ENCODE measurements at places on chromosomes 5 and 9.

DNA sequence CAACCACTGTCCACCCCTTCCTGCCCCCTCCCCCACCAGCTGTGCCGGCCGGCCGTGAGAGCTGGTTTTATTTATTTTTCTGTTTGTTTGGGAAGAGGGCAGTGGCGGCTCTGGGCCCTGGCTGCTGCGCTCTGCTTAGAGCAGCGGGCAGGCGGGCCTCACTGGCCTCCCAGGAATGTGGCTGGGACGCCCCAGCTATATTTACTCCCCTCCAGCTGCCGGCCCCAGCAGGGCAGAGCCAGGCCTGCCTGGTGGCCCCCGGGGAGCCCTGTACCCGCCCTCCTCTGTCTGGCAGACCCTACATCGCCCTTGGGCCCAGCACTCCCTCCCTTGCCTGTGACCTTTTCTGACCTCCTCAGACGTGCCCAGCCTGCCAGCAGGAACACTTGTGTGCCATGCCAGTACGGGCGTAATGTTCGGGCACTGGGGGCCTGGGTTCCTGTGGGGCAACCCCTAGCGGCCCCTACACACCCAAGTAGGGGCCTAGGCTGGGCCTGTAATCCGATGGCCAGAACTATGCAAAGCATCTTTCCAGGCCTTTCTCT, 7.7 kb downstream of the CXXC5 start:
- peak; percentile 57 for DNase-seq

DNA sequence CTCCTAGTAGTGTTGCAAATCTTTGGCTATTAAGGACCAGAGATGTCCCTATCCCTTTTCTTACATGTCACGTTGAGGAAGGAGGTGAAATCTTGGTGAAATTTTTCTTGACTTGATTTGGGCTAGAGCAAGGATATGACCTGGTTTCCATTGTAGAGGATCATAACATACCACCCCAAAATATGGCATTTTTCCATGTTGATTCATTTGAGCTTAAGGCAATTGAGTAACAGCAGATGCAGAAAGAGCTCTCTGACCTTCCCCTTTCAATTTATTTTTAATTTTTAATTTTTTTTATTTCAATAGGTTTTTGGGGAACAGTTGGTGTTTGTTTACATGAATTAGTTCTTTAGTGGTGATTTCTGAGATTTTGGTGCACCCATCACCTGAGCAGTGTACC, 61.2 kb upstream of the MAP1B start:
- DNase-seq, result no peak

GRCh38 chr5:149284501-149284900, 12.8 kb downstream of the AFAP1L1 start:
- no peak for DNase-seq

DNA sequence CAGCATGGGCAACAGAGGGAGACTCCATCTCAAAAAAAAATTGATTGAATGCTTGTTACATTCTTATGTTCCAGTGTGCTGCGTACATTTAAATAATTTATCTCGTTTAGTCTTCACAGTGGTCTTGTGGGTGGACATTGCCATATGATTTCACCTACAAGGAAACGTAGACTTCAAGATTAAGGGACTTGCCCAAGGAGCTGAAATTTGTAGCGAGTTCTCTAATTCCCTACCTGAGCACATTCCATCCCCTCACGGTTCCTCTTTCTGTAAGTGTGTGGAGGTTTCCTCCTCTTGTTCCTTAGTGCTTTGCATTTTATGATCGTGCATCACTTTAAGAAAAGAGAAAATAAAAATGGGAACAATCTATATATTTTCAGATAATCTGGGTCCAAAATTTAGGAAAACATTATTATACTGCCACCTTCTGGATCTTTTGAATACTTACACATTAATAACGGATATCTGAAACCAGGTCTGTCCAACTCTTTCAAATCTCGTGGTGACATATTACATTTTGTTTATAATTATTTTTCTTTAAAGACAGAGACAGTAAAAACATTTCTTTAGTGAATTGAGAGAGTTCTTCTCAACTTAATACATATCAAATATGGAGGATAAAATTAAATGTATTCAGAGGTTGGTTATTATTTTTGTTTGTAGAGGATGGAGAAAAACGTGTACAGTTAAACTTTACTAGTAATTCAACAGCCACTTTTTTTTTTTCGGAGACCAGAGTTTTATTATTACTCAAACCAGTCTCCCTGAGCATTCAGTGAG, 29.9 kb upstream of the C7 start:
- no peak for DNase-seq

- DNase-seq, result peak; percentile 81
Observed at GRCh38 chr5:135032999-135033861, 798 bp downstream of the PITX1 start.

GRCh38 chr5:21810737-21811316, 1042.3 kb downstream of the CDH12 start:
- DNase-seq, result peak; percentile 5

DNA sequence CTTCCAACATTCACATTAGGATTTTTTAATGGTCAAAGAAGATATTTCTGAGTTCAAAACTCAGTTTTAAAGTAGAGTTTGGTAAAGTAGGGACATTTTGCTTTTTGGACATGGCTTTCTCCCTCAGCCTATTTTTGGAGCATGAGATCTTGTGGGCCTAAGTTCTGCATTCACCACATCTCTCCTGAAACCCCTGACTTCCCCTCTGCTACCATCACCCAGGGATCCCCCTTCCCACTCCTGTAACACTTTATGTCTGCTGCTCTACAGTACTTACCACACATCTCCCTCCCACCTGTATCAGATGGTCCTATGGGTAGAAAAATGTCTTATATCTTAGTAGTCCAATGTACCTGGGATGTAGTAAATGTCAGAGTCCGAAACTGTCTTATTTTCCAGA, 48.2 kb upstream of the JAK2 start:
- no peak for DNase-seq

DNA sequence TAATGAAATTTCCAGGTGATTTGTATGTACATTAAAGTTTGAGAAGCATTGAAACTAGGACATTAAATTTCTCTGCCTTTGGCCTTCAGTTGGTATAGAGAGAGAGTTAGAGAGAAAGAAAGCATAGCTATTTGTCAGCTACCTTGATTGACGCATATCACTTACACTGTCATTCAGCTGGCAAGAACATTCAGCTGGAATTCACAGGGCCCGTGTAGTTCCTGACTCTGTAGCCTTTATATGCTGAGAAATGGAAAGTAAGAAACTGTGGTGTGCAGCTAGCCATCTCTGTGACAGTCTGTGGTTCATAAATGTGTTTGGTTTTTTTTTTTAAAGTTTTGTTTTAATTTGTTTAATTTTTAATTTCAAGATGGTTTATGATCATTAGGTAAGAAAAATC, 58.9 kb downstream of the DMXL1 start:
- DNase-seq, result no peak

DNA sequence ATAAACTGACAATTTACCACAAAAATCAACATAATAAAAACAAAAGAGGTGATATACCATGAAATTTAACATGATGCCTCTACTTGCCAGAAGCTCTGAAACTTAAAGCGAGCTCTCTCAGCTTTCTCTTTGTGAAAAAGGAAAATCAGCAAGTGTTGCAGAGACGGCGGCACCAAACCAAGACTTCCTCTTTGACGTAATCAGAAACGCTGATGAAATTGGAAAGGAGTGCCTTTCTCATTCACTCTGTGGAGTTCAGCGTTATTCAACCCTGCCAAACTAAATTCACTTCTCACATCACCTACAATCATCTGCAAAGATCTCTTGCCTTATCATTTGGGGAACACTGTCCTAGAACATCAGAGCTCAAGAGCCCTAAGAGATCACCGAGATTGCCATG, 32.2 kb downstream of the ANXA6 start:
- no peak for DNase-seq

- no peak for DNase-seq
Observed at GRCh38 chr9:75685062-75685461, 205.4 kb upstream of the PCSK5 start.

DNA sequence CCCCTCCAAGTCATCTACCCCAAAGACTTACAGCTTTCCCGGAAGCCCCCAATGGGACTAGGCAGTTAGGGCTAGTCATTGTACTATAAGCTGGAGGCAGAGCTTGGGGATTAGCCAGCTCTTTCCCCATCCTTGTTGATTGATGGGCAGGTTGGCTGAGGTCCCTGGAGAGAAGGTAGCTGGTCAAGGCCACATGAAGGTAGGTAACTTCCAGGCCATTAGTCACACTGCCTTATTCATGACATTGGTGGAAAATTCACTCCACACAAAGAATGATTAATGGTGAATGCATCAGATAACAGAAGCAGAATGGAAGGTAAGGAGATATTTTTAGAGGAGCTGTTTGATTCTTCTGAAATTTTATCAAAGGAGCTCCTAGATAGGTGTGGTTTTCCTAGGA, 49.5 kb upstream of the TGFBR1 start:
- no peak for DNase-seq

DNA sequence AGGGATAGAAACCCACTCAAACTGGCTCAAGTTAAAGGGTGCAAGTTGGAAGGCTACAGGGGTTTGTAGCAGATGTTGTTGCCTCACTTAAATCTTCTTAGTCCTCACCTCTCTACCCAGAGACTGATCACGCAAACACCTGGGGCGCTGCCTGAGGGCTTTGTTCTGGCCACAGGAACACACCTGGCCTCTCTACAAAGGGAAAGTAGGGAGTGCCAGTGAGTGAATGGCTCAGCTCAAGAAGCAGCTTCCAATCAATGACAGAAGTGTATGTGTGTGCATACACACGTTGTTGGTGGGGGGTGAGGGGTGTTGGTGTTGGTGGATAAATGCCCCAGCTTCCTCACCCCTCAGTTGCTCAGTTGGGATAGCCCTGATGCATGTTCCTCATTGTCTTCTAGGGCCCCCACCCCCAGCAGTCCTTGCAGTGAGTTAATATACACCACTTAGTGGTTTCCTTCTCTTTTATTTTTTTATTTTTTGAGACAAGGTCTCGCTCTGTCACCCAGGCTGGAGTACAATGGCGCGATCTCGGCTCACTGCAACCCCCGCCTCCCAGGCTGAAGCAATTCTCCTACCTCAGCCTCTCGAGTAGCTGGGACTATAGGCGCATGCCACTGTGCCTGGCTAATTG, 30.6 kb upstream of the CTNNA1 start:
- no peak for DNase-seq

GRCh38 chr9:127828262-127829031, 25.8 kb downstream of the FPGS start:
- DNase-seq, result peak; percentile 82

DNA sequence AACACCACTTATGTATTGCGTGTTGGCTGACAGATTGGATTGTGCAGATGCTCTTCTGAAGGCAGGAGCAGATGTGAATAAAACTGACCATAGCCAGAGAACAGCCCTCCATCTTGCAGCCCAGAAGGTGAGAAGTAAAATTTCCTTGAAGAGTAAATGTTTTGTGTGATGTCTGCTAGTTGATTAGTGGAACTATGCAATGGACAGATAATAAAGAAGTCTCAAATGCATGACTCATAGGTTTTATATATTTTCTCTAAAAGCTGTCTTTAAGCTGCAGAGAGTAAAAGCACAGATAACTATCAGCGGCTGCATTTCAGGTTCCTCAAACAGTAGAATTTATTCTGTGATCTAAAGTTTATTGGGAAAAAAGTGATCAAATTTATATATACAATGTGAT, 27.4 kb downstream of the INVS start:
- no peak for DNase-seq

GRCh38 chr5:112338681-112339337, 80.3 kb downstream of the EPB41L4A start:
- no peak for DNase-seq

GRCh38 chr5:52134013-52134650, 653.6 kb upstream of the ITGA1 start:
- no peak for DNase-seq

DNA sequence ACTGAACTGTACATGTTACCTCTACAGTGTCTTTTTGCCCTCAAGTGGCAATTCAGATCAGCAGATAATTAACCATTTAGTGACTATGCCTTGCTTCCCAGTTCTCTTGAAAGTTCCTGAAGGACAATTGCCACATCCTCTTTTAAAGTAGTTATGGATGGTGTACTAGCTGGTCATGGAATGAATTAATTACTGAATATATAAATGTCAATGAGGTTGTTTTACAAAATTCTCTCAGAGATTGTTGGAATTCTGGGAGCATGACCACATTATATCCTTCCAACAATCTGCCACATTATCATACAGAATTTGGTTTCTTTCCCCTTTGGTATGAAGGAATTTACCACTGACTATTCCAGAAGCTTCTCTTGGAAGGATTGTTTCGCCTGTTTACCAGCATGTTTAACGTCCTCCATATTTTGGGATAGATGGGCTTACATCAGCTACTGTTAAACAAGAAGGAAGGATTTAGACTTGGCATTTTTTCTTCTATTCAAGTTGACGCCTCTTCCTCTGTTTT, 176.4 kb downstream of the CD180 start:
- DNase-seq, result no peak

- DNase-seq, result no peak
Observed at GRCh38 chr5:157867751-157868387, 8.9 kb upstream of the CLINT1 start.

- DNase-seq, result no peak
Observed at GRCh38 chr5:109759306-109759705, 69.6 kb downstream of the MAN2A1 start.

DNA sequence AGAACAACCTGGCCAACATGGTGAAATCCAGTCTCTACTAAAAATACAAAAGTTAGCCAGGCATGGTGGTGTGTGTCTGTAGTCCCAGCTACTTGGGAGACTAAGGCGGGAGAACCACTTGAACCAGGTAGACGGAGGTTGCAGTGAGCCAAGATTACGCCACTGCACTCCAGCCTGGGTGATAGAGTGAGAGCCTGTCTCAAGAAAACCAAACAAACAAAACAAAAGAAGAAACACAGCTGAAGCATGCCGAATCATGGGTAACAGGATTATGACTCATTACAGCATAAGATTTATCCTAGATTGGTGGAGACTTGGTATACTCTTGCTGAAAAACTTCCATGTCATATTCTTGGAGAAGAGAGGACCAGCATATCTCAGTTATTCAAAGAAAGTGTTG, 236.7 kb upstream of the CCNH start:
- no peak for DNase-seq

DNA sequence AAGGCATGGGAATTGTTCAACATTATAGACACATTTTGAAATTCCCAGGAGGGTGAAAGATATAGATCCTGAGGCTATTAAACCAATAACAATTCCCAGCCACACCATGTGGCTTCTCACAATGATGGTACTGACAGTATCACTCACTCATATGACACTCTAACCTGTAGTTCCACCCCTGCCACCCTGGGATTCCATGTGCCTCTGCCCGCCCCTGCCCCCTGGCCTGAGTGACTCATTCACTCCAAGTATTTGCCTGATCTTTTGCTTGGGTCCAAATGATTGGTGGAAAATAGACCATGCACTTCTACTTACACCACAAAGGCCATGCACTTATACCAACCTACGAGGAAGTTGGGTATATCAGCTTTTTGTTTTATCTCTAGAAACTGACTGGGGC, 305.2 kb upstream of the DAB2 start:
- no peak for DNase-seq

GRCh38 chr5:58930520-58930919, 347.6 kb downstream of the RAB3C start:
- DNase-seq, result no peak

GRCh38 chr5:16554110-16554509, 62.7 kb downstream of the RETREG1 start:
- DNase-seq, result no peak

All from right kidney (tissue), 9 donors.